Panc1 (cell line): ENCODE measurements at places on chromosomes 3 and 15.

- no peak for DNase-seq
These were observed 326.1 kb downstream of the UNC13C start for GRCh38 chr15:54304321-54304720.

GRCh38 chr3:46312991-46313390, 40.9 kb upstream of the CCR2 start:
- DNase-seq = no peak

GRCh38 chr3:179801263-179801662, 148.4 kb downstream of the USP13 start:
- DNase-seq = no peak

DNA sequence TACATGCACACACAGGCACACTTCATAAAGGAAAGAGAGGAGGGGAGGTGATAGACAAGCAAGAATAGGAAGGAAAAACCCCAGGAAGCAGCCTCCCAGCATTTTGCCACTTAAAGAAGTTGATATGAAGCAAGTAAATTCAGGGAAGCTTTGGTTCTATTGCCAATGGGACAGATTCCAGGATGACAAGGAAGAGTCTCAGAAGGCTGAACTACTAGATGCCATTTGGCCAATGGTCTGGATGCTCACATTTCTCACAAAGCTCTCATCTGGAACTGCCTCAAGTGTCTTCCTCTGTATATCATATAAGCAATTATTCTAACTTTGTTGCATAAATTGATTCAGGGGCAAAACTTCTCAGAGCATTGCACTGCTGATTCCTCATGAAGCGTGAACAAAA, 78.8 kb upstream of the STRIT1 start:
- no peak for DNase-seq

- DNase-seq = no peak
These were observed 72.2 kb upstream of the GUCA1C start for GRCh38 chr3:109025896-109026295.

DNA sequence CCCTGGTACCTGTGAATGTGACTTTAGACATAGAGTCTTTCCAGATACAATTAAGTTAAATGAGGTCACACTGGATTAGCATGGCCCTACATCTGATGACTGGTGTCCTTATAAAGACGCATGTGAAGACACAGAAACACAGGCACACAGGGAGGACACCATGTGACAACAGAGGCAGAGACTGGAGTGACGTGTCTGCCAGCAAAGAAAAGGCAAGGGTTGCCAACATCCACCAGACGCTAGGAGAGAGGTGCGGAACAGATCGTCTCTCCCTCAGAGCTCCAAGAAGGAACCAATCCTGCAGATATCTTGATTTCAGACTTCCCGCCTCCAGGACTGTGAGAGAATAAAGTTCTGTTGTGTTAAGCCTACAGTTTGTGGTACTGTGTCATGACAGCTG, 42.8 kb downstream of the CX3CR1 start:
- no peak for DNase-seq
